ENCODE measurements at places on chromosomes 5 and 9.
A peak's percentile ranks its signal among the peaks of the same experiment; 100 is the strongest.

- DNase-seq, result no peak
These were observed 3.6 kb upstream of the ZNF131 start for GRCh38 chr5:43117092-43117491.

- DNase-seq, result no peak
These were observed 195.6 kb downstream of the DEPDC1B start for GRCh38 chr5:60504342-60504741.

DNA sequence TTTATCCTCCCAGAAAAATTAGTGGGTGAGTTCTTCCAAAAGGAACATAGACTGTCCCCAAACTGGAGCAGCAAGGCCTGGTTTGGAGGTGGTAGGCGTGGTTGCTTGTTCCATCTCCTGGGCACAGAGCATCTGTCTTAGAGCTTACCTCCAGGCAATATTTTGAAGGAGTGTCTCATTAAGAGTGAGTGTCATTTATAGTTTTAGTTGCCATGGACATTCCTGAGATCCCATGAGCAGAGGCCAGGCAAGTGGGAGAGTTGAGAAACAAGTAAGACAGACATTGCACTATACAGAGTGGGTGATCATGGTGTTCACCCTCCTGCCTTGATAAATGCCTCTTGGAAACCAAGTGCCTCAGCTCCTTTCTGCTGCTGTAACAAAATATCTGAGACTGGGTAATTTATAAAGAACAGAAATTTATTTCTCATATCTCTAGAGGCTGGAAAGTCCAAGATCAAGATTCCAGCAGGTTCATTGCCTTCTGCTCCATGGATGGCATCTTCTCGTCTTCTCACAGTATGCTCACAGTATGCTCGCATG, 68.5 kb downstream of the KIAA1958 start:
- DNase-seq, result no peak

DNA sequence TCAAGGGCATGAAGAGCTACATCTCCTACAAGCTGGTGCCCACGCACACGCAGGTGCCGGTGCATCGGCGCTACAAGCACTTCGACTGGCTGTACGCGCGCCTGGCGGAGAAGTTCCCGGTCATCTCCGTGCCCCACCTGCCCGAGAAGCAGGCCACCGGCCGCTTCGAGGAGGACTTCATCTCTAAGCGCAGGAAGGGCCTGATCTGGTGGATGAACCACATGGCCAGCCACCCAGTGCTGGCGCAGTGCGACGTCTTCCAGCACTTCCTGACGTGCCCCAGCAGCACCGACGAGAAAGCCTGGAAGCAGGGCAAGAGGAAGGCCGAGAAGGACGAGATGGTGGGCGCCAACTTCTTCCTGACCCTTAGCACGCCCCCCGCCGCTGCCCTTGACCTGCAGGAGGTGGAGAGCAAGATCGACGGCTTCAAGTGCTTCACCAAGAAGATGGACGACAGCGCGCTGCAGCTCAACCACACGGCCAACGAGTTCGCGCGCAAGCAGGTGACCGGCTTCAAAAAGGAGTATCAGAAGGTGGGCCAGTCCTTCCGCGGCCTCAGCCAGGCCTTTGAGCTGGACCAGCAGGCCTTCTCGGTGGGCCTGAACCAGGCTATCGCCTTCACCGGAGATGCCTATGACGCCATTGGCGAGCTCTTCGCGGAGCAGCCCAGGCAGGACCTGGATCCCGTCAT, 1.4 kb downstream of the SNX18 start:
- no peak for DNase-seq

DNA sequence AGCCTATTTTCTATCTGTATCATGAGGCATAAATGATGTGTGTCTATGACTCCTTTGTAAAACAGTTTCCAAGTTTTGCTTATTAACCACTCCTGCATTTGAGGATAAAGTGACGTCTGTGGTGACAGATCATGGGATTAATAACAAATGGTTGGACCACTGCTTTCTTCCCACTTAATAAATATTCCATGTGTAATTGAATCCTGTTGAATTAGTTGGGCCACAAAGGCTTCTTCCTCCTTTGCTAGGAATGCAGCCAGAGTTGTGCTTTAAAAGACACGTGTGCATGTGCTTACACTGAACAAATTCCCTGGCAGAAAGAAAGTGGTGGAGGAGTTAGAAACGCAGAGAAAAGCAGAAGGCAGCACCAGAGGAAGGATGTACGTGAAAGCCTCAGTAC, 150.2 kb downstream of the ACTBL2 start:
- no peak for DNase-seq

DNA sequence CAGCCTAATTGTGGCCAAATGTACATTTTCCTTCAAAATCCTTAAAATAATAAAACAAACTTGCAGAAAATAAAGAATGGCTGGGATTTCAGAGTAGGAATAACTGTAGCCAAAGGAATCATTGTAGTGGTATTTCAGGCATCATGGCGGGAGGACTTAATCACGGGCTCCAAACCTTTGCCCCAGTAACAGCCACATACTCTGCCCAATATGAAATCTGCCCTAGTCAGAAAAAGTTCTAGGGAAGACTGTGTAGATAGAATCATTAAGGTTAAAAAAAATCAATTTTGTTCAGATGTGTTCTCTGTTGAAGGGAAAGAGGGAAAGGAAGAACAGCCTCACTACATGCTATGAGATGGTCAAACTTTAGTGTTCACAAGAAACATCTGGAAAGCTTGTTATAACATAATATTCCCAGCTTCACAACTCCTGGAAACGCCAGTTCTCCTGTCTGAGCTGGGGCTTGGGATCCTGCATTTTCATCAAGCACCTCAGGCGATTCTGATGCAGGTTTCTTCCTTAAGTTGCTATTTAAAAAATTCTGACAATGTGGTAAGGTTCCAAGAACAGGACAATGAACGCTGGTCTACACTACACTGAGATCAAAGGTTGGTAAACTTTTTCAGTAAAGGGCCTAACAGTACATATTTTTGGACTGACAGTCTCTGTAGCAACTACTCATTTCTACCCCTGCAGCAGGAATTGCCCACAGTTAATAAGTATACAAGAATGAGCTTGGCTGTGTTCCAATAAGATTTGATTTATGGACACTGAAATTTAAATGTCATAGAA, 87.9 kb downstream of the CEMIP2 start:
- DNase-seq, result no peak

DNA sequence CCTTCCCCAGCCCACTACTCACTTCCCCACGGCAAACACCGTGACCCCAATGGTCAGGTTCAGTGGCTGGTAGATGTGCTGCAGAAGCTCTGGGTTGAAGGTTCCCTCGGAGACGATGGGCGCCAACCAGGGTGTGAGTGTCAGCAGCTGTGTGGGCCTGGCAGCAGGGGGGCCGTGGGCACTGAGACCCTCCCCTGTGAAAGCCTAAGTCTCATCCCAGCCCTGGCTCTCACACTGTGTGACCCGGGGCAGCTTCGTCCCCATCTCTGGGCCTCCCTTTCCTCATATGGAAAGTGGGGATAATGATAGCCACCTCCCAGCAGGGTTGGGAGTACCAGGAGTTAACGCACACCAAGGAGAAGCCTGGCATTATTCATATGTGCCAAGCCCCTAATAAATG, 8.6 kb downstream of the GBGT1 start:
- DNase-seq, result no peak

DNA sequence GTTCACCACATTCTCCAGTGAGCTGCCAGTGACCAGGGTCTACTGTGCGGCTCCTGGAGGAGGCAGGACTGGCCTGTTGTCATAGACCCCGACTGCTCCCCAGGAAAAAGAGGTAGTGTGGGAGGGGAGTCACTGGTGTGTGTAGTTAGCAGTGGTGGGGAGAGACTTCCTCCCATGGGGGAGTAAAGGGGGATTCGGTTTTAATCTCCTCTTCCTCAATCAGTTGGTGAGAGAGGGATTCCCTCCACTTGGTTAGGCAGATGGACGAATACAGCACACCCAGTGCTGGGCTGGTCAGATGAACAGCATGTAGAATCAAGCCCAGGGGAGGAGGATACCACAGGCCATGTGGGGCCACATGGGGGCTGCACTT, 207.6 kb upstream of the S1PR3 start:
- peak; percentile 42 for DNase-seq

DNA sequence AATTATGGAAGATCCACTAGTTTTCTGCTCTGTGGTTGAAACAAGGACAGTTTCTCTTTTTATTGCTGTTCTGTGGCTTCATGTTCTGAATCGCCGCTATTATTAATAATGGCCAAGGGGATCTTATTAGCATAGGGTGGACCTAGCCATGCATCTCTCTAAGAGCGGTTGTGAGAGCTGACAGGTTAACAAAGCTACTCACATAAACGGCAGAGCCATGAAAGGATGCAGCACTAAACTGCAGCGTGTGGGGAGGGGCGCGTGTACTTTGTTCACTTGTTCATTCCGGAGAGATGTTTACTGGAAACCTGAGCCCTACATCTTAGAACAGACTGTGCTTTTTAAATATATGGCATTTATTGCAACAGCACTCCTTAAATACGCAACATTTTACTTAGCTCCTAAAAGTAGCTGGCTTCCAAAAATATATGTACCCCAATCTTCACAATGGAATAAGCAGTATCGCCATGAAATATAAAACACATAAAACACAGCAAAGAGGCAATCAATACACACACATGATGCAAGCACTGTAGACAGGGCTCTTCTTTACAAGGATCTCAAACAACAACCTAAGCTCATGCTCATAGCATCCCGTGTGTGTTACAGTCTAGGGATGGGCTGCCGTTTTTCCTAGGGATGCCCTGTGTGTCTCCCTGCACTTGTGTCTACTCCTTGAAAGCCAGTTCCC, 424.6 kb downstream of the MED10 start:
- no peak for DNase-seq

- DNase-seq, result no peak
These were observed 243.6 kb downstream of the PBX3 start for GRCh38 chr9:125990793-125991220.

- no peak for DNase-seq
These were observed 162.3 kb downstream of the KDM4C start for GRCh38 chr9:6920041-6920440.

DNA sequence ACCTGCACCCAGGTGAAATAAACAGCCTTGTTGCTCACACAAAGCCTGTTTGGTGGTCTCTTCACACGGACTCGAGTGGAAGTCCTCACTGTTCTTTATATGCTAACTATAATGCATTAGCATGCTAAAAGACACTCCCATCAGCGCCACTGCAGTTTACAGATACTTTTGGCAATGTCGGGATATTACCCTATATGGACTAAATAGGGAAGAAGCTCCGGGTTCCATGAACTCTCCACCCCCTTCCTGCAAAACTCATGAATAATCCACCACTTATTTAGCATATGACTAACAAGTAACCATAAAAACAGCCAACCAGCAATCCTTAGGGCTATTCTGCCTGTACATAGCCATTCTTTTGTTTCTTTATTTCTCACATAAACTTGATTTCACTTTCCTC, 426.2 kb upstream of the PTPRD start:
- DNase-seq, result no peak

DNA sequence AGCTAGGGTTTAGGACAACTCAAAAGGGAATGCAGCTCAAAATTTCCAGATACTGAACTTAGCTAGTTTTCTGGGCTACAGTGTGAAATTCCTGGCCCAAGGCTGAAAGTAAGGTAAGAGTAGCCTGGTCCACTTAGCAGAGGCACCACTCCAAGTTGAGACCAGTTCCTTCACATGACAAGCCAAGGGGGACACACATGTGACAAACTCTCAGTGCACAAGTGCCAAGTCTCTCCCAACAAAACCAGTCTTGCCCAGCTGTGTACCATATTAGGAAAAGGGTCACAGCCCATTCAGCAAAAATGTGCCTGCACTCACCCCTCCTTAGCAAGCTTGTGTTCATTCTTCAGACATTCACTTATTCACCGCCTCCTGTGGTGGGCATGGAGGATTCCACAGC, 27.8 kb downstream of the KLHL3 start:
- DNase-seq, result no peak

GRCh38 chr9:107280543-107280942, 2.5 kb upstream of the RAD23B start:
- no peak for DNase-seq

DNA sequence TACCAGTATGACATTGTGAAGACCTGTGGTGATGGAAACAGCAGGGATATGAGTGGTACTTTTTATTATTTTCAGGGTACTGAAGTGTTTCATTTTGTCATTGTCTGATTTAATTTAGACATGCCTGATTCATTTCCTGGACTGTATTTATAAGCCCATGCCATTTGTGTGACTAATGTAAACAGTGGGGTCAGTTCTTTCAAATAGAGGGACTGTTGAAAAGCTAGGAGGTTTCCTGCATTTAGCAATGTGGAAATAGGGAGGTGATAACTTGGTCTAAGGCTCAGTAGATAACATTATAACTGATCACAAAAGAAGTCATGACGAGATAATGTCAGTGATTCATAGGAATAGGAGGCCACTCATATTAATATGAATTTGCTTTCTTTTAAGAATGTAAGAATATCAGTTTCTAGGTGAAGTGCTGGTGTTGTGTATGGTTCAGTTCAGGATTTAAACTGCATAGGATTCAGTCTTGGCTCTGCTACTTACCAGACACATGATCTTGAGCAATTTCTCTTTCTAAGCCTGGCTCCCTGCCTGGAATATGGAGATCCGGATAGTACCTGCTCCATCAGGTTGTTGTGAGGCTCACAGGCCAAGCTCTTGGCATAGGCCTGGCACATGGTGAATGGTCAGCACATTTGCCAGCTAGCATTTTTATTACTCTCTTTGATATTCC, 7.5 kb downstream of the RASGRF2 start:
- no peak for DNase-seq

- peak; percentile 30 for DNase-seq
These were observed 75.0 kb downstream of the WNK2 start for GRCh38 chr9:93258818-93259489.

DNA sequence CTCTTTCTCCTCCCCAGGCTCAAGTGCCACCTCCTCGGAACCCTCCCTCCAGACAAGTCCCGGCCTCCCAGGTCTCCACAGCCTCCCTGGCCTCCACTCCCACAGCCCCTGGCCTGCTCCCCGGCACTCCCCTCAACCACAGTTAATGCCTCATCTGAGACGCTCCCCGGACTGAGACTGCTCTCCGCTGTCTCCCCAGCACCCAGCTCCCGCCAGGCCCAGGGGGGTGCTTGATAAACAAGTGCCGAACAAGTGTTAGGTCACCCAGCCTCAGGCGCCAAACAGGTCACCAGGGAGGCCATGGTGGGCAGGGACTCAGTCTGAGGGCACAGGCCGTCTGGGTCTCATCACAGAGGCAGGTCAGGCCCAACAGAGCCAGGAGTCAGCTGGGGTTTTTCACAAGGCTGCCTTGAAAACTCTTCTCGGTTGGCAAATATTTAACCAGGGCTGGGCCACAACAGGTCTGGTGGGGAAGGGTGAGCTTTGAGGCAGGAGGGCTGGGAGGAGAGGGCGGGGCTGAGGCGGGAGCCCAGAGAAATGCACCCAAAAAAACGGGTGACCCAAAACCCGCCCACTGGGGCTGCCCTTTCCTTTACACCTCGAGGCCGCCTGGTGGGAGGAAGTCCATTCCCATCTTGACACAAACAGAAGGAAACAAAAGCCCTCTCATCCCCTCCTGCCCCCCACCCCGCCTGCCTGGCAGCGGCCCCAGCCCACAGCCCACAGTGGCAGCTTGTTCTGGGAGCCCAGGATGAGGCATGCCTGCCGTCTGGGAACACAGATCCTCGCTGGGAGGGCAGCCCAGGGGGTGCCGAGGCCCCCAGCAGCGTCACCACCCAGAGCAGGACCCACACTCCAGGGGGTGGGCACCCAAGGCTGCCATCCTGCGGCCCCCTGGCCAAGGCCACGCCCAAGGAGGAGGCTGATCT, 66.6 kb upstream of the STXBP1 start:
- no peak for DNase-seq

GRCh38 chr9:32543047-32543446, 9.1 kb upstream of the SMIM27 start:
- DNase-seq, result no peak

- DNase-seq, result no peak
These were observed 16.6 kb downstream of the ZNF474 start for GRCh38 chr5:122145906-122146305.

- no peak for DNase-seq
These were observed 31.5 kb downstream of the GOLGA2 start for GRCh38 chr9:128244091-128244836.
